ENCODE measurements at places on chromosomes 12 and 14.

- no peaks in the 10 kb centered on the region for H3K27me3 ChIP-seq
- peaks cover 60% of the 10 kb centered on the region for H3K4me1 ChIP-seq
- H3K4me3 ChIP-seq: peak overlapping the region; percentile 87
- peak; percentile 89 for DNase-seq
Measured at GRCh38 chr14:22570132-22570949, 18.7 kb downstream of the DAD1 start.

DNA sequence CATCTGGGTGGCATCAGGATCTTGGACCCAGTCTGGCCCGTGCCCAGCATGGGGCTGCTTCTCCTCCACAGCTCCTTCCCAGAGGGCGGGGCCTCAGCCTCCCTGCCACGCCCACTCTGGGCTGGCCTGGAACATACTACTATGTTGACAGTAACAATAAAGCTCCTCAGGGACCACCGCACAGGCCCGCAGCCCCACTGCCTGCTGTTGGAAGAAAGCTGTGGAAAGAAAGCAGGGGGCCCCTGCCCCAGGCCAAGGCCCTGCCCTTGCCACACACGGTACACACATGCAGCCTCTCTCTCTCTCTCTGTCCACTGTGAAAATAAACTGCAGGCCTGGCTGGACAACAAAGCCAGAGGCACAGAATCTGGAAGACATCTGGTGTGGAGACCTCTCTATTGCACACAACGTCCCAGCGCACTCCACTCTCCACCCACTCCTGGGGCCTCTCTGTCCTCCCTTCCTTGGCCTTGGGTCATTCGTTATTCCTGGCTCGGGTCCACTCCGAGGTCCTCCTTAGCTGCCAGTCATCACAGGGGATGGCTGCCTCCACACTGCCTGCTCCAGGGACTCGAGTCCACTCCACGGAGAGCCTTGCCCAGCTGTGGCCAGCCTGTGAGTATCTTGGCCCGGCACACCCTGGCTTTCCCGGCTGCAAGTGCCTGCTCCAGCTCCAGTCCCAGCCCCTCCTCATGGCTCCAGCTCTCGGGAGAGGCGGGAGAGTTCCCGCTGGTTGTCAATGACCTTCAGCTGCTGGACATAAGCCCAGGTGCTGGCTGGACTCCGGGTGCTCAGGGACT, 11.8 kb upstream of the ENDOU start:
- no peaks in the 10 kb centered on the region for H3K36me3 ChIP-seq
- H3K4me1 ChIP-seq: peaks cover 50% of the 10 kb centered on the region
- H3K4me3 ChIP-seq: no peak overlapping the region

GRCh38 chr14:90277581-90278198, 21.3 kb downstream of the PSMC1 start:
- peaks cover 76% of the 10 kb centered on the region for H3K36me3 ChIP-seq
- H3K27me3 ChIP-seq: no peaks in the 10 kb centered on the region
- no peak for DNase-seq
- peaks cover 10% of the 10 kb centered on the region for H3K4me1 ChIP-seq

GRCh38 chr12:92297405-92297804, 151.8 kb upstream of the BTG1 start:
- peaks cover 1% of the 10 kb centered on the region for H3K36me3 ChIP-seq
- no peaks in the 10 kb centered on the region for H3K27me3 ChIP-seq
- H3K4me1 ChIP-seq: peaks cover 36% of the 10 kb centered on the region
- H3K4me3 ChIP-seq: peak overlapping the region; percentile 64

DNA sequence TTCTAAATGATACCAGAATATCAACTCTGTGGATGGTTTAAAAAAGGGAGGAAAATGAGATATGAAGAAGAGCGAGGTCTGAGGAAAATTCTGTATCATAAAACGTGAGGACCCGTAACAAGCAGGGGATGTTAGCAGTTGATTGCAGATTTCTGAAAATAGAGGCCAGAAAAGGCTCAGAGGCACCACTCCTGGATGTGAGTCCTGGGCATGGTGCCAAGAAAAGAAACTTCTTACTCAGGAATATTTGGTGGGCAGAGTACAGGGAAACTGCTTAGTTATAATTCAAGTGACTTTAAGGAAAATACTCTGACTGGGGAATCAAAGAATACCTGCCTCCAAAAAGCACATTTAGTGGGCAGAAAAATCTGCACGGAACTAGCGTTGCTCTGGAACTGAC, 85.5 kb downstream of the PRICKLE1 start:
- no peaks in the 10 kb centered on the region for H3K4me1 ChIP-seq
- peaks cover 3% of the 10 kb centered on the region for H3K27me3 ChIP-seq
- no peak overlapping the region for H3K27ac ChIP-seq

GRCh38 chr14:103016071-103016470, 41.3 kb downstream of the CDC42BPB start:
- H3K27ac ChIP-seq: no peak overlapping the region
- DNase-seq: no peak
- H3K27me3 ChIP-seq: peaks cover 9% of the 10 kb centered on the region
- H3K36me3 ChIP-seq: peaks cover 2% of the 10 kb centered on the region
- H3K4me3 ChIP-seq: no peak overlapping the region

DNA sequence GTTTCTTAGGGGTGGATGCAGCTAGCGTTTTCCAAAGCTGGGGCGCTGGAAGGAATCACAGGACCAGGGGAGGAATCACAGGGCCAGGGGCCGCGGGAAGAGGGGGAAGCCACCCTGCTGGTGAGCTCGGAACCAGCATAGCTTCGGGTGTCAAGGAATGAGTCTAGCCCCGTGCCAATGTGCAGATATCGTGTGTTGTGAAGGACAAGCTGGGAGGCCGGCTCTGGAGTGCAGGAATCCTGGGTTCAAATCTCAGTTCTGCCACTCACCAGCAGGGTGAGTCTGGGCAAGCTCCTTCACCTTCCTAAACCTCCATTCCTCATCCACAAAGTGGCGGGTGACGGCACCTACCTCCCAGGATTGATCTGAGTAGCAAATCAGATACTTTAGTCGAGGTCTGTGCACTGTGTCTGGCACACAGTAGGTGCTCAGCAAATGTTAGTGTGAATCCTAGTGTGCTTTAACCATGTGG, 53.6 kb upstream of the RIN3 start:
- H3K4me1 ChIP-seq: peaks cover 31% of the 10 kb centered on the region
- H3K27ac ChIP-seq: peak overlapping the region; percentile 65
- H3K4me3 ChIP-seq: no peak overlapping the region
- DNase-seq: no peak
- no peaks in the 10 kb centered on the region for H3K27me3 ChIP-seq
- H3K36me3 ChIP-seq: no peaks in the 10 kb centered on the region

- peaks cover 42% of the 10 kb centered on the region for H3K4me1 ChIP-seq
- no peak for DNase-seq
- H3K4me3 ChIP-seq: no peak overlapping the region
- no peak overlapping the region for H3K27ac ChIP-seq
Measured at GRCh38 chr12:122009741-122010140, 11.9 kb upstream of the BCL7A start.

DNA sequence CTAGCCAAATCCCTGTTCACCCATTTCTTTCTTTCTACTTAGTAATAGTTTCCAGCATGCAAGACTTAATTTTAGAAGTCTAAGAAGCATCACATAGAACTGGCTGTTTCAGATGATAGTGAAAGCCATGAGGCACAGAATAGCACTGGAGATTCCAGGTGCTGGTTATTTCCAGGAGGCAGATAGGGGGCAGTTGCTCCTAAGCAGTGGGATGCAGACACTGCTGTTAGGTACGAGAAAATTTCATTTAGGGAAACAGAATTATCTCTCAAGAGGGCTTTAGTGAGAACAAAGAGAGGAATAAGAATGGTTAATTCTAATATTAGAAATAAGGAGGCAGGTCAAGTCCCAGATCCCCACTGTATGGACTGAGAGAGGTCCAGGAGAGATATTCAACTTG, 3.6 kb upstream of the MDGA2 start:
- H3K36me3 ChIP-seq: no peaks in the 10 kb centered on the region
- H3K4me1 ChIP-seq: peaks cover 3% of the 10 kb centered on the region
- no peak overlapping the region for H3K27ac ChIP-seq
- DNase-seq: no peak

GRCh38 chr12:116202940-116203339, 74.6 kb downstream of the MED13L start:
- H3K36me3 ChIP-seq: peaks cover 5% of the 10 kb centered on the region
- no peak for DNase-seq
- H3K27ac ChIP-seq: no peak overlapping the region

- no peaks in the 10 kb centered on the region for H3K36me3 ChIP-seq
- H3K27ac ChIP-seq: no peak overlapping the region
- no peaks in the 10 kb centered on the region for H3K4me1 ChIP-seq
- no peak for DNase-seq
Measured at GRCh38 chr12:24625103-24625502, 323.8 kb downstream of the BCAT1 start.

DNA sequence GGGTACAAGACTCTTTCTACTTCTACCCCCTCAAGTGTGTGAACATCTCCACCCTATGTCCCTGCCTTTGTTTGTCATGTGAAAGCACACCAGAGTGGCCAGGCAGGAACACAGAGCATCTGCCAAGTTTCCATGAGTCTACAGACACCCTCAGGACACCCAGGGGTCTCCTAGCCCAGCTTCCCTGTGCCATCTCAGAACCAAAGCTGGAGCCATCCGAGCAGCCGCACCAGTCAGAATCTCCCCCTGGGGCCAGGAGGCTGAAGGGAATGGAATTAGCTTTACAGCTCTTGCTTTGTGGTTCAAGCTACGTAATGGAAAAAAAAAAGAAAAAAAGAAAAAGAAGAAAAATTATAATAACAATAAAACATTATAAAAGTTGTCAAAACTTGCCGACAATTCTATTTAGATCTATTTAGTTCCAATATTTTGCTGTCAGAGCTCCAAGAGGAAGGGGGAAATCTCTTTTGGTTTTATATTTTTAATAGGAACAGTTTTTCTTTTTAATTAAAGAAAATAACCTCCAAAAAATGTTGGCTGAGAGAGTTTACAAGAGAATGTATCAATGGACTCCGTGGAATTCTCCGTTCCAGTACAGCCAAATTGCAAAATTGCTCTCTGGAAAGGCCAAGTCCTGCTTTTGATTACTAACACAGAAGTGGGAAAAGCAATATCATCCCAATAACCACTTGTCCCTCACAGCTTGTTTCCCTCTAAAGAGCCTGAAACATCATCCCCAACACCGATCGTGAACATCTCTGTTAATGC, 37.1 kb downstream of the TBX5 start:
- no peak overlapping the region for H3K27ac ChIP-seq
- DNase-seq: no peak
- no peaks in the 10 kb centered on the region for H3K4me1 ChIP-seq
- no peaks in the 10 kb centered on the region for H3K36me3 ChIP-seq

DNA sequence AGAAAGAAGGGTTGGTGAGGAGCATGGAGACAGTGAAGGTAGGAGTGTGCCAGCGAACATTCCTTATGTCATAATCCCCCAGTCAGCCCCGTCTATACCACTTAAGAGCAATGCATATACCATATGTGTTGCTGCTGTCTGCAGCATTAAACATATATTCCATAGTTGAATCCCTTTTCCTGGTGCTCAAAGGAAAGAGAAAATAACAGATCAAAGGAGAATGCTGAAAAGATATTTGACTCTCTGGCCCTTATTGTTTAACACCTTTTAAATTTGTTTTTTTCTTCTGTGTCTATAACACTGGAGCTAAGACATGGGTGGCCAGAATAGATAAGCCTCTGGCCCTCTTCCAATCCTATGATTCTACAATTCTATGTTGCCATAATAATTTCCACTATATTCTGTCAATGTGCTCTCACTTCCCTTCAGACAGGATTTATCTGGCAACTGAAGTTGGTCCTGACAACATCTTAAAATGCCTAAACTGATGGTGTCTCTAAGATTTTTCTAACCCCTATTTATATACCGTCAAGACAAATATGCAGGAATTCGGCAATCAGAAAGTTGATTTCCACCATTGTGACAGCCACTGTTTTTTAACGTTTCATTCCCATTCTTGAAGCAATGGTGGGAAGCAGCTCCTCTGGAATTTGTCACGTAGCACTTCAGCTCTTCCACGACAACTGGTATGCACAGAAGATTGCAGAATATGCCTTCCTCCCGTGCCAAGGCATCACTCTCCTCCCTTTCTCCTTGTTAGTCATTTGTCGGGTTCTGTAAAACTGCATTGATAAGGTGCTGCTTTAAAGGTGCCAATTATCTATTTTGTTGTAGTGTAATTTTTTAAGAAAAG, 204.7 kb downstream of the BCAT1 start:
- no peaks in the 10 kb centered on the region for H3K4me1 ChIP-seq
- no peaks in the 10 kb centered on the region for H3K36me3 ChIP-seq
- no peak overlapping the region for H3K4me3 ChIP-seq
- no peak overlapping the region for H3K27ac ChIP-seq
- no peak for DNase-seq

GRCh38 chr12:20369305-20370013, 1.1 kb downstream of the PDE3A start:
- peak overlapping the region; percentile 49 for H3K4me3 ChIP-seq
- H3K27ac ChIP-seq: no peak overlapping the region
- DNase-seq: no peak
- H3K27me3 ChIP-seq: peaks cover 36% of the 10 kb centered on the region
- peaks cover 19% of the 10 kb centered on the region for H3K4me1 ChIP-seq

DNA sequence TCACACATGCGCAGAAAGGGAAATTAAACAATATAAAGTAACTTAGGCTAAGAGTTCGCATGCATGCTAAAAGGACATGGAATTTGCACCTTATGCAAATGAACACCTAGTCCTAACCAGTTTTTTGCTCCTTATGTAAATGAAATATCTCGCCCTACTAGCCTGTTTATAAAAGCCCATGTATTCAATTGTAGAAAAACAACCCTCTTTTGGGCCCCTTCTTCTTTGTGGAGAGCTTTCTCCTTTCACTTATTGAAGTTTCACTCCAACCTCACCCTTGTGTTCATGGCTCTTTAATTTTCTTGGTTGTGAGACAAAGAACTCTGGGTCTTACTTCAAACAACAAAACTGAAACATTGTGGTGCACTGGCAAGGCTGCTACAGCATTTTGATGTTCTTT, 333.4 kb upstream of the ATXN7L3B start:
- no peak overlapping the region for H3K27ac ChIP-seq
- DNase-seq: no peak
- no peak overlapping the region for H3K4me3 ChIP-seq

DNA sequence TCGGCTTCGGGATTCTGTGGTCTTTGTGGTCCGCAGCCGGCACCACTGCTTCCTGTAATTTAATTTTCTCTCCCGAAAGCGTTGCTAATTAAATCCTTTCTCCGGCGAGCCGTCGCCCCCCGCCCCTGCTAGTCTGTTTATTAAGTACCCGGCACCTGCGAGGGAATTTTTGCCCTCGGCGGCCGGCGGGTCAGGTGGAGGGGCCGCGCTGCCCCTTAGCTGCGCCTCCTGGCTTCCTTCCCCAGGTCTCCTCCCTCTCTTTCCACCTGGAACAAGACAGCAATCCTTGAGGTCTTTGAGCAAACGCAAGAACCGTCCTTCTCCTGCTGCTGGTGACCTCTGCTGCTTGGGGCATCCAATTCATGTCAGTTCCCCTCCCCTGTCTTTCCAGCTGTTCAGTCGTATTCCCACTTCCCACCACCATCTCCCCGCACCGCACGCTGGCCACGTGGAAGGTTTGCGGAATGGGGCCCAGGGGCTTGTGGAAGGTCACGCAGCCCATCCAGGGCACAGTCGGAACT, 16.2 kb downstream of the ZDHHC22 start:
- peaks cover 48% of the 10 kb centered on the region for H3K4me1 ChIP-seq
- H3K27me3 ChIP-seq: peaks cover 61% of the 10 kb centered on the region
- H3K36me3 ChIP-seq: peaks cover 2% of the 10 kb centered on the region
- peak overlapping the region; percentile 58 for H3K27ac ChIP-seq
